ENCODE measurements at places on chromosomes 2 and 18.

DNA sequence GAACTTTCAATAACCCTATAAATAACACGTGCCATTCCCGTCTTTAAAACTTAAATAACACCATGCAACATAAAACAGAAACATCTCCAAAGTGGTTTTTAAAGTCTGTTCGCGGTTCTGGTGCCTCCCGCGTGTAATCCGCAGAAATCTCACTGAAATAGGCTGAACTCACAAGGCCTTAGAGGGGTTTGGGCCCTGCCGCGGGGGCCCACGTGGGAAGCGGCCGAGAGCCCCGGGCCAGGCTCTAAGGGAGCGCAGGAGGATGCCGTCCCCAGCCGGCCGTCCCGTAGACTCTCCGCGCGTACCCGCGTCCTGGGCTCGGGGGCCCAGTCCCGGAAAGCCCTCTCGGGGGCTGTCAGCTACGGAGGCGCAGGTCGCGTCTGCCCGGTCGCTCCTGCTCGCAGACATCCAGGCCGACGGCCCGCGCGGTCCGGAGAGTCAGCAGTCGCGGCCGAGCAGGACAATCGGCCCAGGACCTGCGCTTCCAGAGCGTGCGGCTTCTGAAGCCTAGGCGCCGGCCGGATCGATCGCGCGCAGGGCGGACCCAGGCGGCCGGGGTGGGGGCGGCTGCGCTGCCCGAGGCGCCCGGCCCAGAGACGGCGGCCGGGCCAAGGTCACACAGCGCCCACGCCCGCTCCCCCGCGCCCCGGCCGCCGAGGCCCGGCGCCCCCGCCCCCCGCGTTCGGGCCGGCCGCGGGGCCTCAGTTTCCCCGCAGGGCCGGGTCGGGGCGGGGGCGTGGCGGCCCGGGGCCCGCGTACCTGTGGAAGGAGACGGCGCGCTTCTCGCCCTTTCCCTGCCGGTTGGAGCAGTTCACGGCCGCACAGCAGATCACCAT, 558 bp downstream of the THAP4 start:
- no peak for DNase-seq

- no peak for DNase-seq
Observed at GRCh38 chr2:144522176-144522896, 2.4 kb upstream of the ZEB2 start.

- DNase-seq, result no peak
Observed at GRCh38 chr2:207413376-207413907, 116.3 kb upstream of the CREB1 start.

DNA sequence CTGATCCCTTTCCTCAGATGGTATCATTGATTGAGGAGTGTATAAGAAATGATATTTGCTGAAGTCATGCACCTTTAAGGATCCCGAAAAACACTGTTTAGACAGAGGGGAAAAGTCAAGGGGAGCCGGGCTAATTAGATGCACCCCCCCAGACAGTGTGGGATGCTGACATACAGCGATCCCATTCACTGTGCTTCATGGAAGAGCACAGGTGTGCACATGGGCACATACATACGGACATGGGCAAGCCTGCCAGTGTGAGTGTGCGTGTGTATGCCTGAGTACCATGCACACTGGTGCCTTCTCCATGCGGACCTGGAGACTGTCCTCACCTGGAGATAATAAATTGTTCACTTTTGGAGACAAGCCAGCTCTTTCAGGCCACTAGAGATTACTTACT, 22.6 kb downstream of the MEIS1 start:
- no peak for DNase-seq

- DNase-seq, result no peak
Observed at GRCh38 chr2:200451511-200451910, 58.4 kb downstream of the KCTD18 start.

- no peak for DNase-seq
Observed at GRCh38 chr2:67701011-67701410, 303.9 kb downstream of the ETAA1 start.

- no peak for DNase-seq
Observed at GRCh38 chr2:54158311-54158710, 42.9 kb downstream of the ACYP2 start.

DNA sequence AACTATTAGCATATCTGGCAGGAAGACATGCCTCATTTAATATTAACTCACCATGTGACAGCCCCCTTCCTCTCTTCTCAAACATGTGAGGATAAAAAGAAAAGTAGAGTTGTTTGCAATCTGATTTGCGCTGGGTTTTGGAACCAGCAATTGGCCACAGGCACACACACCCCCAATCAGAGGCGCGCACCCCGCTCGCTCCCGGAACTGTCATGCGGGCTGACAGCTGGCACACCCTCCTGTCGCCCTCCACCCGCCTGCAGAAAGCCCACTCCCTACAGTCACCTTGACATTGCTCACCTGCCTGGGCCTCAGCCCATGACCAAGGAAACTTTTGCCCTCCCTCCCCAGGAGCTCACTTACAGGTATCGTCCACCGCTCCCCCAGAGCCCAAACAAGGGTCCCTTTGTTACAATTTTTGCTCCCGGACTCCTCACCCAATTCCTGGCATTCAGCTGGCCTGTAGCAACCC, 1.1 kb downstream of the COBLL1 start:
- no peak for DNase-seq

DNA sequence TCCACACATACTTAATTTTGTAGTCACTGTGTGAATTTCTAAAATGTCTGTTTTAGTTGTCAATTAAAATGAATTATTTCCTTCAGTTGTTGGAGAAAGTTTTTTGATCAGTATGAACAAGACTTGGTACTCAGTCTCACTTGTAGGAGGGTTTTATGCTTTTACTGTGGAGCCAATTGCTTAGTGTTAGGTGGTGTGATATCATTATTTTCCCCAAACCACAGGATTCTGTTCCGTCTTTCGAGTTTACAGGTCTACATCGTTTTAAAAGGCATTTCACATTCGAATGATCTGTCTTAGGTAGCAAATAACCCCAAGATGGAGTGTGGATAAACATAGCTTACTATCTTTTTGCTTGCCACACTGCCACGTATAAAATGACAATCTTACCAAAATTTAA, 803.1 kb downstream of the SATB2 start:
- DNase-seq, result no peak

All from stimulated activated CD8-positive, alpha-beta memory T cell treated with anti-CD3 and anti-CD28 coated beads, Interleukin-7, amount 100 ng/mL, for 1 hour (primary cell).